ENCODE measurements at places on chromosomes 16 and 17. TPM values are rescaled to one million over a fixed set of nuclear protein-coding genes. Genes with fewer than 3 reads are reported as not detected.

GRCh38 chr17:17417718-17418181 lies 59.0 kb upstream of the MED9 start:
- no peak for DNase-seq

DNA sequence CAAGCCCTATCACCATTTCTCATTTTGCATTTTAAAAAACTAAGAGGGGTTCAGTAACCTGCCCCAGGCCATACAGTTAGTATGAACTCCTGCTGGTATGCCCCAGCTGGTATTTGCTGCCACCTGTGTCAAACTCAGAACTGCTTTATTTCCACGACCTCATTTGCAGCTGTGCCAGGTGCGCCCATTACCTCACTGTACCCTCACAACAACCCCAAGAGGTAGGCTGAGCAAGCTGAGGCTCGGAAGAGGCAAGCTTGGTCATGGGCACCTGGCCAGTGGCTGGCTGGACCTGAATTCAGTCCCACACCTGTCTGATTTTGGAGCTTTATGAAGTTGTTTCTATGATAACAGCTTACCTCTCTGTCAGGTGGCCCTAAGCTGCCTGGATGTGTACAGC lies 7.6 kb downstream of the EPN2 start:
- no peak for DNase-seq

GRCh38 chr16:30775392-30776188 lies 11.4 kb downstream of the ZNF629 start:
- DNase-seq: peak; percentile 18

Gene RPS2
- total RNA-seq: 3,361 TPM

Gene KRT25
- not detected for total RNA-seq

Gene NPW
- total RNA-seq: 2.0 TPM

Data from T-helper 17 cell (primary cell).